ENCODE measurements at places on chromosomes 7 and 10.

GRCh38 chr10:3067118-3067858 lies at the start of gene PFKP:
Gene PFKP, plus strand, starts transcription at chr10:3067548. Its CDS starts 48 bp downstream, at chr10:3067596.
- peak; percentile 57 for DNase-seq

DNA sequence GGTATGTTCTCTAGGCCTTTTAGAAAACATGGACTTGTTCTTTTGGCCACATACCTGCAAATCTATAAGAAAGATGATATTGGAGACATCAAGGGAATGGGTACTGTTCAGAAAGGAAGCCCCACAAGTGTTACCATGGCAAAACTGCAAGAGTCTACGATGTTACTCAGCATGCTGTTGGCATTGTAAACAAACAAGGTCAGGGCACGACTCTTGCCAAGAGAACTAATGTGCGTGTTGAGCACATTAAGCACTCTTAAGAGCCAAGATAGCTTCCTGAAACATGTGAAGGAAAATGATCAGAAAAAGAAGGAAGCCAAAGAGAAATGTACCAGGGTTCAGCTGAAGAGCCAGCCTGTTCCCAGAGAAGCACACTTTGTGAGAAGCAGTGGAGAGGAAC lies 37.1 kb downstream of the SDK1 start:
- no peak for DNase-seq

DNA sequence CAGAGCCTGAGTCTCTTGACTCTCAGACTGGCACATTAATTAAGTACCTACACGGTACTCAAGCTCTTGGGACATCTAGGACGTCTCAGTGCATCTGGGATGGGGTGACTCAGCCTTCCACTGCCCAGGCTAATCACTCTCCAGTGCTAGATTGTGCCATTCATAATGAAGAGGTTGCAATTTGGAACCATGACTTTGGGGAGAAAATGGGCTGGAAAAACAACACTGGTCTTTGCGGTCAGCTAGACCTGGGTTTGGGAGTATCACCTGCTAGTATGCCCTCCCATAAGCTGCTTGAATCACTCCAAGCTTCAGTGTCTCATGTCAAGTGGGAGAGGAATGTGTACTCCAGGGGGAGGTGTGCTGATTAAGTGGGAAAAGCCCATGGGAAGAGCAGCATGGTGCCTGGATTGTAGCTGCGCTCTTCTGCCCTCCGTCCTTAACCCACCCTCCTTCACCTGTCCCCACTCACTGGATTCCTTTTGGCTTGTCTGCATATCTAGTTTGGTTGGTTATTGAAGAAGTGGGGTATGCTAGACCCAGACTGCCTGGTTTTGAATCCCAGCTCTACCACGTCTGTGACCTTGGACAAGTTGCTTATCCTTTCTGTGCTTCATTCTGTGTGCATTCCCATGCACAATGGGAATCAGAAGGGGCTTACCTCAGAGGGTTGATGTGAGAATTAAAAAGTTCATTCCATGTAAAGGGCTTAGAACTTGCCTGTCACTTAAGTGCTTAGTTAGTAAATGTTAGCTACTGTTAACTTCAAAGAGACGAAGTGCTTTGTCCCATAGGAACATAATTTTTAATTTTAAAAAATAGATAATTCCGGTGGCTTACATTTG lies 3.8 kb downstream of the NFE2L3 start:
- DNase-seq = no peak

DNA sequence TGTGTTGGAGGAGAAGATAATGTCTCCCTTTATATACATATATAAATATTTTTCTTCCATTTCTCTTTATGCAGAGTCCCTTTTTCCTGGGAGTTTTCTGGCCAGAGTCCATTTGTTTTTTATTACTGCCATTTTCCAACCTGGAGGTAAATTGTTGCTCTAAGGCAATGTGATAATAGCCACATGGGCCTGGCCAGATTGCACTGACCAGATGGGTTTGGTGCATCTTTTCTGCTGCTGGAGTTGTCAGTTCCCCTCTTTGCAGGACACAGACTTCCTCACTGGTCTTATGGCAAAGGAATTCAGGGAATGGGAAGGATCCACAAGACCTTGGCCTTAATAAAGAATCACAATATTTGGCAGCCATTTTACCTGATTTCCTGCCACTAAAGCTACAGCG lies 254.9 kb downstream of the SORCS3 start:
- no peak for DNase-seq

DNA sequence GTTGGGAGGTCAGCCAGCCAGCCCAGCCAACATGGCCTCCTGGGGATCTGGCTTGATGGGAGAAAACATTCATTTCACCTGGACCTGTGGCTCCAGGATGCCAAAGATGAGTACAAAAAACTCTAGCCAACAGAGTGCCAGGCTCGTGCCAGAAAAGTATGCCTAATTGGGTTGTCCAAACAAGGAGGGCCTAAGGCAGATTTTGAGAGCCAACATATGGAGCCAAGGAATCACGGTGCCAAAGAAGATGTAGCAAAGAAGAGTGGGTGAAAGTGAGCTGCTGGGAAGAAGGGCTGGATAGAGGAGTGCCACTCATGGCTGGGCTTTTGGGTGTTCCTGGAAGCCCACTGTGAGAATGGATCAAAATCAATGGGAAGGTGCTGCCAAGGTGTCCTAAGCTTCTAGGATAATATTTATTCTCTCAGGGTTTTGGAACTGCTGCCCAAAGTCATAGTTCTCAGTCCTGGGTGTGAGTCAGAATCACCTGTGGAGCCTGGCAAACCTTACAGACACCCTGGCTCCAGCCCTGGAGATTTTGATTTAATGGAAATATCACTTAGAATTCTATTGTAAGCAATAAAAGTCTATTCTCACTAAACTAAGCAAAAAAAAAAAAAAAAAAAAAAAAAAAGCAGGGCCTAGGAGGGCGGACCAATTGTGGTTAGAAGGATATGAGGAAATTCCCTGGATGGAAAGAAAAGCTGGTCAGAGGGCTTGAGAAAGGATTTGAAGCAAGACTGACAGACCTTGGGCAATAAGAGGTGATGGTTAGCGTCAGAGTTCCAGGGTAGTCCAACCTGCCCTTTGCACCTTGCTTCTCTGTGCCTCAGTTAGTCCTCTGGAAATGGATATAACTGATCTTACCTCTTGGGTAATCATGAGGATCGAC lies 182.2 kb upstream of the PRR15 start:
- no peak for DNase-seq

GRCh38 chr7:74396993-74397392 lies 56.7 kb upstream of the GTF2IRD1 start:
- DNase-seq = no peak

- no peak for DNase-seq
Observed at GRCh38 chr7:29009947-29010346, 51.8 kb upstream of the TRIL start.

Measured in activated CD4-positive, alpha-beta T cell treated with anti-CD3 and anti-CD28 coated beads for 24 hours (primary cell).